ENCODE measurements at places on chromosomes 3 and 15. TPM values are rescaled to one million over a fixed set of nuclear protein-coding genes. Genes with fewer than 3 reads are reported as not detected.

ZPLD1 gene
- total RNA-seq: not detected

THSD4 gene
- 14.6 TPM for total RNA-seq

CPN2 gene
- total RNA-seq: not detected

GRCh38 chr15:67785431-67785830 lies 39.9 kb upstream of the SKOR1 start:
- DNase-seq: no peak

RBSN gene
- total RNA-seq: 9.4 TPM

NTRK3 gene
- 0.09 TPM for total RNA-seq

GHSR gene
- total RNA-seq: not detected
